Hematopoietic multipotent progenitor cell treated with erythropoietin and hydrocortisone succinate and interleukin-3 and kit ligand, for 8 days (in vitro differentiated cells): ENCODE measurements at places on chromosomes 11 and 22.

DNA sequence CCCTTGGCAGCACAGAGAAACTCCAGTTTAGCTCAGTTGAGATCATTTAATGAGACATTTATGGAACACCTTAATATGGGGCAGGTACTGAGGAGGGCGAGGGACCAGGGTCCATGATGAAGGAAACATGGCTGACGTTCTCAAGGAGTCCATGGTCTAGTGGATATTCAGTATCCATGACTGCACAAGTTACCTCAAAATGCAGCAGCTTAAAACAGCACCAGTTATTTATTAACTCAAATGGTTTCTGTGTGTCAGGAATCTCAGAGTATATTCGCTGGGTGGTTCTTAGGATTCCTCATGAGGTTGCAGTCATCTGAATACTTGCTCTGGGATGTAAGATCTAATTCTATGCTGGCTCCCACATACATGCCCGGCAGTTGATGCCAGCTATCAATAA is 346.8 kb downstream of the LARGE1 start:
- no peak for DNase-seq

- no peak for DNase-seq
Measured at GRCh38 chr22:40679249-40679963, at the start of gene MCHR1. Gene MCHR1, plus strand, starts transcription at chr22:40679484. Its CDS starts 169 bp downstream, at chr22:40679653.

GRCh38 chr22:26524870-26525269 is 12.6 kb upstream of the TFIP11 start:
- DNase-seq, result no peak

DNA sequence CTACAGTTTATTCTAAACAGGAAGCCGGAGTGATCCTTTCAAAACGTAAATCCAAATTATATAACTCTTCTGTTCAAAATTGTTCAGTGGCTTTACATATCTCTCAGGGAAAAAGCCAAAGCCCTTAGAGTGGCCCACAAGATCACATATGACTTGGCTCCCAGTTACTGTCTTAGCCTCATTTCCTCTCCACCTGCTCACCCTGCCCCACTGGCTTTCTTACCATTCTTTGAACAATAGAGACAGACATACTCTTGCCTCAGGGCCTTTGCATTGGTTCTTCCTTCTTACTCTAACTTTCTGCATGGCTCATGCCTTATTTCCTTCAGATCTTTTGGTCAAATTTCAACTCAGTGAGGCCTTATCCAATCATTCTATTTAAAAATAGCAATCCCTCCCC is 52.1 kb downstream of the STIM1 start:
- DNase-seq, result no peak

DNA sequence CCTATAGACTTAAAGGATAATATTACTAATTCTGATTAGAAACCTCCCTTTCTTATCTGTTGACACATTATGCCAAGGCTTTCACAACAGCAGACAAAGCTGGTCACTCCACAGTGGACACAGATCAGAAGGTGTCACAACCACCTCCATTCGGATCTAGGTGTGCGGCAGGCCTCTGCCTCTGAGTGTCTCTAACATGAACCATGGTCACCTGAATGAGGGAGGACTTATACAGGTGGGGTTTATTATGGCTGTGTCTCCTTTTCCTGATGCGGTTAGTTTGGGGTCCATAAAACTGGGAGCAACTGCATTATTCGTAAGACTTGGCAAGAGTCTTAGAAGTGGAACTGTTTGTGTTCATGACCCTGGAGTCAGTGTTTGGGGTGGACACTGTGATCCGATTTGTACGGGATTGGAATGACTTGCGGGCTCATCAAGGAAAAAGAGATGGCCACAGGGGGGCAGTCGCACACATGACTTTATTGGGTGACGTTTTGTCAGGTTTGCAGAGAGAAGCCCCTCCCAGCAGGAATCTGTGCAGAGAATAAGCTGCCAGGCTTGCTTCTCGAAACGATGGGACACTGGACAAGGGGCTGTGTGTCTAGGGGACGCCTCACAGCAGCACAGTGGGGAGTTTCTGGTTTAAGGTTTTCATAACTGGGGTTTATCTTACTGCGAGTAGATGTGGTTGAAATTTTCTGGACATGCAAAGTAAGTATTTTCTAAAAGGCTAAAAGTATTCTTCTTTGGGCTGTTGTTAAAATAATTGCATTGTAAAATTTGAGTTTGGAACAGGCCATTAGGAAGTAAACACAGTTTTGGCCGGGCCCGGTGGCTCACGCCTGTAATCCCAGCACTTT is 90.6 kb downstream of the GAB4 start:
- peak; percentile 66 for DNase-seq

- no peak for DNase-seq
Measured at GRCh38 chr11:2471804-2472096, 26.9 kb downstream of the KCNQ1 start.

- no peak for DNase-seq
Measured at GRCh38 chr11:123231777-123232176, 36.7 kb upstream of the CLMP start.

DNA sequence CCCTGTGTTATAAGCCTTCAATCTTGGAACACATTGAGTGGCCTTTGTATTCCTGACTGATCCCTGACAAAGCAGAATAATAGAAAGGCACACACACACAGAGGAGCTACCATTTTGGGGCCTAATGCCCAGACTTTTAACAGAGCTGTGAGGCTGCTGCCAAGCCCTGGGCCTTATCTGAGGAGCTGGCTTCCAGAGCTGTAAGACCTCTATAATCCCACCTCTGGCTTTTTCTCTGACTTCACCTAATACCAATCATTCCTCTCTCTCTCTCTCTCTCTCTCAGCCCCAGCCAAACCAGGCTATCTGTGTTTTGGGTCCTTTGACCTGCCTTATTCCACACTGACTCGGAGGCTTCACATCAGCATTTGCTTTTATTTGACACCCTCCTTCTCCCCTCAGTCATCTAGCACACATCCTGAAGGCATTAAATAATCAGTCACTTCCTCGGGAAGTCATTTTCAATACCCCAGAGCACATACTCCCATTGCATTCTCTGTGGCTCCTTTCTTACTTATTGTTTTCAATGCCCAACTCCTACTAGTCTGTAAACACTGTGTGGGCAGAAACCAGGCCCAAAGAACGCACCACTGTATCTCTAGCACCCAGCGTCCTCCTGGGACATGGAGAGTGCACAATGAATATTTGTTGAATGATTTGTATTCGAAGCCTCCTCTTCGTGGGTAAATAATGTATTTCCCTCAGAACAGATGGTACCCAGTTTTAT is 21.2 kb upstream of the TRIM44 start:
- DNase-seq, result no peak

GRCh38 chr11:48081151-48082010 is 101.0 kb downstream of the PTPRJ start:
- no peak for DNase-seq
